ENCODE measurements at places on chromosomes 7 and 10.

DNA sequence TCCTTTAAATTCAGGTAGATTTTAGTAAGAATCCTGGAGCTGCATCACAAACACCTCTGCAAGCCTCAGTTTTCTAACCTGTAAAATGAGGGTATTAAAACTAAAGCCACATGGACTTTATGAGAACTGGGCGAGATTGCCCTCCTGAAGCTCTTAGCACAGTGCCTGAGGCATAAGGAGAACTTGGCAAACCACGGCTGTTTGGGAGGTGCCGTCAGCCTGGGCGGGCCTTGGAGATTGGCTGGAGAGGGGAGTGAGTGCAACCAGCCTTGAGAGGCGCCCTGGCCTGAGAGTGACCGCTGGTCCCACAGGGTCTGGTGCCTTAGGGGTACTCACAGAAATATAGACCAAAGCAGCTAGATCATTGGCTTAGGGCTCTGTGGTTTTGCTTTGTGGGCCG, 5.4 kb upstream of the TNS3 start:
- DNase-seq: no peak

- no peak for DNase-seq
Measured at GRCh38 chr7:20237464-20238193, 20.4 kb upstream of the MACC1 start.

DNA sequence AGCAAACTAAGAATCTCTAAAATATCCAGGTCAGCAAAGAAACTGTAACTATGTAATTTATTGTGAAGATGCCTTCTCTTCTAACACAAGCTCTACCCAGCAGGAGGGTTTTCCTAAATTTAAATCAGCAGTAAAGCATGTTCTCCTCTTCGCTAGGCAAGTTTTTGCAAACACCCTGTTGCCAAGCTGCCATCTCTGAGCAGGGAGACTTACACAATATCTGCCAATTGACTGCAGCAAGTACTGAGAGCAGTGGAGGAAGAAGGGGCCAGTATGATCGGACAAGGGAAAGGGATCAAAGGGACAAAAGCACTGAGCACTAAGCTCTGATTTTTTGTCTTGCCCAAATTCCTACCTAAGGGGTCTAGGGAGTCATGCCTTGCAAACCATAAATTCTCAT, 16.0 kb upstream of the LANCL2 start:
- no peak for DNase-seq

- DNase-seq: no peak
Measured at GRCh38 chr7:19413443-19413965, 268.3 kb upstream of the FERD3L start.

DNA sequence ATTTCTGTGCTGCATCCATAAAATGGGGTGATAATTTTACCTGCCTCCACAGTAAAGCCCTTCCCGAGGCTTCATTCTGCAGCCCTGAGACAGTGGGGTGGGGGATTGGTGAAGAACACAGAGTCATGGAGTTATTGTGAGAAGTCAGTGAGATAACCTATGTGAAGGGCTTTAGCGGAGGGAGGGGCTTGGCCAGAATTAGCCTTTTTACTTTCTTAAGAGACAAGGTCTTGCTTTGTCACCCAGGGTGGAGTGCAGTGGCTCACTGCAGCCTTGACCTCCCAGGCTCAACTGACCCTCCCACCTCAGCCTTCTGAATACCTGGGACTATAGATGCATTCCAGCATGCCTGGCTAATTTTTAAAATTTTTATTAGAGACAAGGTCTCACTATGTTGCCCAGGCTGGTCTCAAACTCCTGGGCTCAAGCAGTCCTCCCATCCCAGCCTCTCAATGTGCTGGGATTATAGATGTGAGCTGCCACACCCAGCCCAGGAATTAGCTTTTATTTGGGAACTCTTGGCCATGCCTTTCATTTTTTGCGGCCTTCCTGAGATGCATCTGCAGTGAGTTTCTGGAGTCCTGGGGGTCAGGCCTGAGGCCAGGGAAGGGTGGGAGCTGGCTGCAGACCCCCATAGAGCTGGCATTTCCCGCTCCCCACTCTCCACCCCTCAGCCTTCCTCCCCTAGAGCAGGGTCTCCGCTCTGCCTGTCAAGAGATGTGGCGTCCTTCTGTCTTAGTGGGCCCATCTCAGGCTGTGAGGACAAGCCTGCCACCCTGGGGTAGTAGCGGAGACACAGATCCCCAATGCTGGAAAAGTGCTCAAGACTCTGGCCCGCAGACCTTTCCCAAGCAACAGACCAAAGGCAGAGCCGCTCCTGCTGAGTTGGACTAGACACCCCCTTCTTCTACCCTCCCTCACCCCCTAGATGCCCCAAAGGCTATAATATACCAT, 77.0 kb downstream of the ZMIZ1 start:
- no peak for DNase-seq

DNA sequence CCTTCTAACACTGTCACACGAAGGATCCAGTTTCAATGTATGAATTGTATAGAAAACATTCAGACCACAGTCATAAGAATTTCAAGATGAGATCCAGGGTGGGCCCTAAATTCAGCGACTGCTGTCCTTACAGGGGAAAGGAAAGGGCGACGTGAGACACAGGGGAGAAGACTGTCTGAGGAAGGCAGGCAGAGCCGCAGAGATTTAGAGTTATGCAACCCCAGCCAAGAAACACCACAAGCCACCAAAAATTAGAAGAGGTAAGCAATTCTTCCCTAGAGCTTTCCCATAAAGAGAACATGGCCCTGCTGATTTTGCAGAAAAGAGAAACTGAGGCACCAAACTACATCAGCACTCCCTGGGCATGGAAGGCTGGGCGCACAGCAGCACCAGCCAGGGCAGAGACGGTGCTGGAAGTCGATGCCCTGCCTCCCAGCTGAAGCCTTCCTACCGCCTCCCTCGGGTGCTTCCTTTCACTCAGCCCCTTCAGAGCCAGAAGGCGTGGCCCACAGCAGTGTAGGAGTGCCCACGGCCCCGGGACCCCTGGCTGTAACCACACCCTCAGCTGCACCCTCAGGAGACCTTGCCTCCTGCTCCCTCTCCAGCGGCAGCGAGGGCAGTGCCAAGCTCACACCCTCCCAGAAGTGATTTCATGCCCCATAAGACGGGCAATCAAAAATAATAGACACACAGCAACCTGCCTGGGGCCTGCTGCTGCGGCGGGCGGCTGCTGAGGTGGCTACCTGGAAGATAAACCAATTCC, 81.0 kb upstream of the LRRC4 start:
- DNase-seq: no peak

DNA sequence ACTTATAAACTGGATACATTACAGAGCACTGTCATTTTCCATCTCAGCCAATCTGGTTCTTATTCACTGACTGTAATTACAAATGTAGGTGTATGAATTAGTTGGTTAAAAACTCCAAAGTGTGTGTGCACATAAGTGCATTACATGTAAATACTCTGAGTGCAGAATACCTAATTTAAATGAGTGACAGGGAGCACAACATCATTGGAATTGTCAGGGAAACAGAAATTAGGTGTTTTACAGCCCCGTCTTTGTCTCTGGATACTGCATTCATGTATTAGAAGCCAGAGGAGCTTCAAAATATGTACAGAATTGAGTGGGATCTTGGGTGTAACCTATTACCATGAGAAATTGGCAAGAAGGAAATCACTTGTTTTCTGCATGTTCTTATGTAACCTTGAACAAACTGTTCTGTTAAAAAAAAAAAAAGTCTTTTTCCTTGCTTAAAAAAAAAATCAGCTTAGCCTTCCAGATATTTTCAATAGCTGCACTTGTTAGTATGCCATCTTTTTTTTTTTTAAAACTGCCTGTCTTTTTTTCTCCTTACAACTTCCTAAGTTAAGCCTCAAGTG, 31.1 kb downstream of the CELF2 start:
- DNase-seq: no peak

DNA sequence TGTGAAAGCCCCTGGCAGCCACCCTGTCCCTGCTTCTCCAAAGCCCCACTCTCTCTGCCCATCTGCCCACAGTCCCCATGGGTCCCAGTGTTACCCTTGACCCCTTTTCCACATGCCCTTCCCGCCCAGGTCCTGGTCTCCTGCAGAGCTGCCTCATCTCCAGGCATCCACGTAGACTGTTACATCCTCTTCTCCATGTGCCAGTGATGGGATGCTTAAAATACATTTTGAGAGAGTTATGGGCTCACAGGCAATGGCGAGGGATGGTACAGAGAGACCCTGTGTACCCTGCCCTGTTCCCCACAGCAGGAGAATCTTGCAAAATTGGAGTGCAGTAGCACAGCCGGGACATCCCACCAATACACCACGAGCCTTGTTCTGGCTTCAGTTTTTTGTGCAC, 56.8 kb downstream of the GLRX3 start:
- DNase-seq: no peak

- no peak for DNase-seq
Measured at GRCh38 chr10:7411671-7412128, 866 bp upstream of the SFMBT2 start.

DNA sequence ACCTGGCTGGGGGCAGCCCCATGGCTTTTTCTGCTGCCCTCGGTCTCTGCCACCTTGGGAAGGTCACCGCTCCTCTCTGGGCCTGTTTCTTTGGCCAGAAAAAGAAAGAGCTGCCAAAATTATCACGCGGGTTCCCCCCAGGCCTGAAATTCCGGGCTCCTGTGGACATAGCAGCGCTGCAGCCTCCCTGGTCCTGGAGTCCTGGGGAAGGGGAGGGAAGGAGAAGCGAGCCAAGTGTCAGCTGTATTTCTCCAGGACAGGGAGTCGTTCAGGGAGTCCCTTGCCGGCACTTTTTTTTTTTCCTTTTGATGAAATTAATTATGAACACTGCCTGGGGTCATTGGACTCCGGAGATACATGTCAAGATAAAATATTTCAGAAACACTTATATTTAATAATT, 152.3 kb upstream of the GPR26 start:
- DNase-seq: no peak

- no peak for DNase-seq
Measured at GRCh38 chr10:91797048-91797690, 1.1 kb upstream of the TNKS2 start.

GRCh38 chr7:151380199-151381097, 29.4 kb downstream of the WDR86 start:
- DNase-seq: no peak

- DNase-seq: no peak
Measured at GRCh38 chr10:2111965-2112364, 374.6 kb upstream of the ADARB2 start.

DNA sequence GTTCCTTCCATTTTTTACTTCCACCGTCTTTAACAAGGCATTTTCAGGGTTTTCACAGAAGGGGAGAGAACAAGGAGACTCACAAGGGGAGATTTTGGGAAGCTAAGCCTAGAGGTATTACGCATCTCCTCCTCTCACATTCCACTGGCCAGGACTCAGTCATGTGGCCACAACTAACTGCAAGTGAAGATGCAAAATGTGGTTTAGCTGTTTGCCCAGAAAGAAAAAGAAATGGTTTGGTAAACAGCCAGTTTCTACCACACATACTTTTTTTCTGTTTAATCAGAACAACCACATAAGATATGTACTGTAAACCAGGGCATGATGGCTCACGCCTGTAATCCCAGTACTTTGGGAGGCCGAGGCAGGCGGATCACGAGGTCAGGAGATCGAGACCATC, 21.4 kb upstream of the HELLS start:
- no peak for DNase-seq

GRCh38 chr7:26659121-26659520, 205.3 kb downstream of the SKAP2 start:
- DNase-seq: no peak

GRCh38 chr7:22668971-22669401, 58.0 kb upstream of the IL6 start:
- DNase-seq: no peak

DNA sequence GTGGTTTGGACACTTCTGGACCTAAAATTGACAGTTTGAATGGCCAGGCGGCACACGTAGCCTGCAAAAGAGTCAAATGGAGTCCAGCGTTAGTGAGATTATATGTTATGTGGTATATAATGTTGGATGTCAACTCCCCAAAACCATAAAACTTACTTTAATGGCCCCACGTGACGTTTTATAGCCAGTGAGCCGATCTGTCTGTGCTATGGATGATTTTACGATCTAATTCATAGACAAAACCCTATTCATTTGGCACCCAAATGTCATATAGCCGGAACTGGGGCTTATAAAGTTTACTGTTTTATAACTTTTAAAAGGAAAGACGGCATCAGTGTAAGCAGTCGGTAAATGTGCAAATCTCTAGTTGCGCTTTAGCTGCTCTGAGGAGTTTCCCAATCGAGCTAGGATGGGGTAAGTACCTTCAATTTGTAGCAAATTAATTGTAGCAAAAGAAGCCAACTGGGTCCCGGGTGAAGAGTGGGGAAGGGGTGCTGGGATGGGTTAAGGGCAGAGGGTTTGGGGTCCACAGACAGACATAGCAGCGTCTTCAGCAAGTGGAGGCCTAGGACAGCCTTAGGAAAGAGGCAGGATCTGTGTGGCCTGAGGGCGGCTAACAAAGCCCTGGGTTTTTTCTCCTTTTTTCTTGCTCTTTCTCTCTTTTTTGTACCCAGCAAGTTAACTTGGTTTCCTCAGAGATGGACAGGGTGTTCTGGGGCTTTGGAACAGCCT, 3.2 kb downstream of the HOXA5 start:
- DNase-seq: no peak

GRCh38 chr10:109115179-109115578, 808.1 kb downstream of the XPNPEP1 start:
- DNase-seq: no peak

DNA sequence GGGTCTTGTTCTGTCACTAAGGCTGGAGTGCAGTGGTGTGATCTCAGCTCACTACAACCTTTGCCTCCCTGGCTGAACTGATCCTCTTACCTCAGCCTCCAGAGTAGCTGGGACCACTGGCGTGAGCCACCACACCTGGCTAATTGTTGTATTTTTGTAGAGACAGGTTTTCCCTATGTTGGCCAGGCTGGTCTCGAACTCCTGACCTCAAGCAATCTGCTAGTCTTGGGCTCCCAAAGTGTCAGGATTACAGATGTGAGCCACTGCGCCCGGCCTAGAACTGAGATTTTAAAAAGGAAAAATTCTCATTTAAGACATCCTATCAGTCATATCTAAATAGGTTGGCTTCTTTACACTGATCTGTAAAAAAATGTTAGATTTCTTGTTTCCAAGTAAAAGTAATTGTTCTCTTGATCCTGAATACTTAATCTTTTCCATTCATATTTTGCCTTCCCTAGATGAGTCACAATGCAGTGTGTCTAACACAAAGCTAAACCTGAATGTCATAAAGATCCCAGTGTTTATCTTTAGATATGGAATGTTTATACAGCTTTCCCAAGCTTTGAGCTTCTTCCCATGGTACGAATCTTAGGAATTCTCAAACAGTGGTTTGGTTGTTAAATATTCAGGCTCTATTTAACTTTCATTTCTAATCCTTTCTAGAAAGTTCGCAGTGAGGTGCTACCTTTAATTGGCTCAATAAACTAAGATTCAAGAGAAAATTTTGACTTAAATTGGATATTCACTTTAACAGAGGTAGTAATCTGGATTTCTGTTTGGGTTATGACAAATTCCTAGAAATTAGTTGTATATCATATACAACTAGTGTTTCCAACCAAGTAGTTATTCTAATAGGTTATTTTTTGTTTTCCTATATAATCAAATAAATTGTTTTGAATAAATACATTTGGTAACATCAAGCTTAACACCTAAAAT, 12.1 kb upstream of the LAMB1 start:
- no peak for DNase-seq

GRCh38 chr7:2404714-2405119, 1.3 kb downstream of the CHST12 start:
- no peak for DNase-seq

- no peak for DNase-seq
Measured at GRCh38 chr10:69151984-69152383, 28.0 kb downstream of the VPS26A start.

GRCh38 chr7:69843653-69844052, 245.4 kb downstream of the AUTS2 start:
- no peak for DNase-seq

- DNase-seq: no peak
Measured at GRCh38 chr7:40306596-40306995, 171.8 kb downstream of the SUGCT start.

Data from activated T-helper 1 cell treated with anti-CD3 and anti-CD28 coated beads, Interleukin-12 subunit alpha, Interleukin-12 subunit beta, Interleukin-2, Interleukin-4 antibody, amounts not matched to agents 30 ng/mL and 10 ng/mL and 1 ng/mL, durations not matched to agents 14 hours and 24 hours and 36 hours (primary cell).